Diencephalon (tissue), 1 donor: ENCODE measurements at places on chromosomes 2 and 18. TPM values are rescaled to one million over a fixed set of nuclear protein-coding genes. Genes with fewer than 3 reads are reported as not detected.

MAP3K19 gene
- total RNA-seq = 9.5 TPM

WDFY1 gene
- 63.9 TPM for total RNA-seq

SLC30A3 gene
- 2.1 TPM for total RNA-seq

GLI2 gene
- 1.2 TPM for total RNA-seq

THSD7B gene
- total RNA-seq = 12.2 TPM

MSTN gene
- 5.3 TPM for total RNA-seq

FABP1 gene
- total RNA-seq = not detected

FIGN gene
- 40.4 TPM for total RNA-seq

RGPD8 gene
- total RNA-seq = 42.9 TPM

SLC14A1 gene
- 5.1 TPM for total RNA-seq

SNTG2 gene
- total RNA-seq = 4.2 TPM

RSAD2 gene
- 3.2 TPM for total RNA-seq

SIX3 gene
- total RNA-seq = 7.4 TPM

ASB18 gene
- total RNA-seq = 1.6 TPM

CSRNP3 gene
- 255 TPM for total RNA-seq

ZNF385B gene
- 4.6 TPM for total RNA-seq

CABLES1 gene
- 8.1 TPM for total RNA-seq

GALR1 gene
- 7.8 TPM for total RNA-seq

RABL2A gene
- total RNA-seq = 15.7 TPM

PLB1 gene
- 10.6 TPM for total RNA-seq

DOK6 gene
- 80.7 TPM for total RNA-seq

CCDC85A gene
- total RNA-seq = 38.1 TPM

MC5R gene
- total RNA-seq = 0.69 TPM

ACTG2 gene
- 0.23 TPM for total RNA-seq

WIPF1 gene
- total RNA-seq = 5.1 TPM

TUBA3E gene
- not detected for total RNA-seq

SLC5A7 gene
- 14.3 TPM for total RNA-seq

VWA3B gene
- 2.8 TPM for total RNA-seq

GALNT3 gene
- 4.6 TPM for total RNA-seq

IL1RL2 gene
- total RNA-seq = 1.6 TPM

LDAH gene
- total RNA-seq = 19.4 TPM

ITGA4 gene
- total RNA-seq = 5.3 TPM

MROH2A gene
- total RNA-seq = under 0.01 TPM

GCG gene
- total RNA-seq = not detected

PECR gene
- 29.3 TPM for total RNA-seq

SPHKAP gene
- total RNA-seq = 60.7 TPM

ALLC gene
- not detected for total RNA-seq

SGO2 gene
- 9.5 TPM for total RNA-seq
